ENCODE measurements at places on chromosomes 2 and 18.

DNA sequence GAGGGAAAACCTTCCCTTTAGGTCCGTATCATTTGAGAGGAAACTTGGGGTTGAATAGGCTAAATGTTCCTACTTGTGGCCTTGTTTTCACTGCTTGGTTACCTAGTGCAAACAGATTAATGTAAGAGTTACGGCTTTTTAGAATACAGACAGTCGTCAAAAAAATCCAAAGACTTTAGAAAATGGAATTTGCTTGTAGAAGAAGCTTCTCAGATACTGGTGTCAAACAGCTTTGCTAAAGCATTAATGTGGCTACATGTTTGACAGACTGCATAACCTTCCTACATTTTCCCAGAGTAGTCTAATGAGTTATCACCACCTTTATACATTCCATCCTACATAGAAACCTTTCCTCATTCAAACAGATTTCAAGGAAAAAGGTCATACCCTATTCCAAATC, 114.6 kb downstream of the FMNL2 start:
- no peak for DNase-seq

DNA sequence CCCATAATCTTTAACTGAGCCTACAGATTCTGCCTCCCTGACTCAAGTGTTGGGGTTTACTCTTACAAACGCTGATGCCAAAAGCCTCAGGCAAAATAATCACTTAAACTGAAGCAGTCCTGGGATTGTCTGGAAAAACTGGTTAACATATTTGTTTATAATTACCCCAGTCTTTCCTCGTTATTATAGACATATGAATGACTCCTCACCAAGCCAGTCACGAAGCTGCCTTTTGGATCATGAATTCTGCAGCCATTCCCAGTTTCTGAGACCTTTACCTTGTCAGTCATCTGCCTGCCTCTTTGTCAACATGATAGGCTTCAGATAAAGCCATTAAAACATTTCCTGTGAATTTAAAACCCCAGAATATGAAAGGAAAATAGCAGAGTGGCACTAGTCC, 46.4 kb downstream of the MREG start:
- peak; percentile 31 for DNase-seq

- no peak for DNase-seq
Measured at GRCh38 chr2:37361216-37361815, 16.9 kb downstream of the QPCT start.

DNA sequence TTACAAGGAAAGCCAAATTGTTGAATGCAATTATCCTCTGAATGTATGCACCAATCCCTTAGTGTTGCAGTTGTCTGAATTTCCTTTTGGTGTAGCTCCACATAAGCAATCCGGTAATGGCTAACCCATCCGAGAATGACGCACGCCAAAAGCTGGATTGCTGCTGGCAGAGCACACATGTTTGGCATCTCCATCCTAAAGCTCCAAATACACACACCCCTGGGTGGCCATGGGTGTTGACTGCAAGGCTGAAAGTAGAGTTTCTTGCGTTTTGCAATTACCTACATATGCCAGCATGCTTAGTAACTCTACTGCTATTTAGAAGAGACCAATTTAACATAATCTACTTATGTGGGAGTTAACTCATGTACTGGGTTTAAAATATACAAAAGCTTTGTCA, 53.1 kb downstream of the KCTD1 start:
- no peak for DNase-seq

Data from lung microvascular endothelial cell (primary cell).